Placental pericyte (primary cell): ENCODE measurements at places on chromosomes 4 and X. TPM values are rescaled to one million over a fixed set of nuclear protein-coding genes. Genes with fewer than 3 reads are reported as not detected.

CXorf49 gene
- total RNA-seq, result not detected in 2 replicates

ACSL1 gene
- 25.1 and 26.7 TPM in 2 replicates for total RNA-seq

GRIA3 gene
- total RNA-seq, result 0.22 and 6.2 TPM in 2 replicates

RASL11B gene
- total RNA-seq, result 0.66 TPM in 1 of 2 replicates, not detected in the other

ADGRG2 gene
- not detected in 2 replicates for total RNA-seq

ARHGAP36 gene
- not detected in 2 replicates for total RNA-seq

SAGE1 gene
- total RNA-seq, result not detected in 2 replicates

TCEAL2 gene
- total RNA-seq, result not detected in 2 replicates

GPR143 gene
- 0.43 and 0.44 TPM in 2 replicates for total RNA-seq

PLP1 gene
- not detected in 2 replicates for total RNA-seq

PITX2 gene
- total RNA-seq, result 36.1 and 62.2 TPM in 2 replicates

KLB gene
- total RNA-seq, result under 0.01 TPM in 1 of 2 replicates, not detected in the other

AWAT2 gene
- total RNA-seq, result not detected in 2 replicates

DCTD gene
- 86.0 and 100 TPM in 2 replicates for total RNA-seq

UGT2A3 gene
- not detected in 2 replicates for total RNA-seq

LRAT gene
- not detected in 2 replicates for total RNA-seq

POLN gene
- 1.1 and 1.9 TPM in 2 replicates for total RNA-seq

PPP1R2C gene
- not detected in 2 replicates for total RNA-seq
